Hair follicle dermal papilla cell (primary cell): ENCODE measurements at places on chromosomes 12 and 14. TPM values are rescaled to one million over a fixed set of nuclear protein-coding genes. Genes with fewer than 3 reads are reported as not detected.

Gene GLT8D2
- total RNA-seq: 91.8 and 99.1 TPM in 2 replicates

Gene ERBB3
- 0.73 and 2.3 TPM in 2 replicates for total RNA-seq

Gene ALKBH2
- 10.3 and 14.1 TPM in 2 replicates for total RNA-seq

Gene SOCS4
- total RNA-seq: 21.1 TPM in 2 replicates

Gene SLC48A1
- total RNA-seq: 29.4 and 38.9 TPM in 2 replicates

Gene PMCH
- not detected in 2 replicates for total RNA-seq

Gene SBNO1
- total RNA-seq: 25.2 and 25.4 TPM in 2 replicates

Gene STON2
- total RNA-seq: 143 and 162 TPM in 2 replicates
